Activated CD8-positive, alpha-beta memory T cell treated with anti-CD3 and anti-CD28 coated beads for 4 hours (primary cell): ENCODE measurements at places on chromosomes 2 and 18.

DNA sequence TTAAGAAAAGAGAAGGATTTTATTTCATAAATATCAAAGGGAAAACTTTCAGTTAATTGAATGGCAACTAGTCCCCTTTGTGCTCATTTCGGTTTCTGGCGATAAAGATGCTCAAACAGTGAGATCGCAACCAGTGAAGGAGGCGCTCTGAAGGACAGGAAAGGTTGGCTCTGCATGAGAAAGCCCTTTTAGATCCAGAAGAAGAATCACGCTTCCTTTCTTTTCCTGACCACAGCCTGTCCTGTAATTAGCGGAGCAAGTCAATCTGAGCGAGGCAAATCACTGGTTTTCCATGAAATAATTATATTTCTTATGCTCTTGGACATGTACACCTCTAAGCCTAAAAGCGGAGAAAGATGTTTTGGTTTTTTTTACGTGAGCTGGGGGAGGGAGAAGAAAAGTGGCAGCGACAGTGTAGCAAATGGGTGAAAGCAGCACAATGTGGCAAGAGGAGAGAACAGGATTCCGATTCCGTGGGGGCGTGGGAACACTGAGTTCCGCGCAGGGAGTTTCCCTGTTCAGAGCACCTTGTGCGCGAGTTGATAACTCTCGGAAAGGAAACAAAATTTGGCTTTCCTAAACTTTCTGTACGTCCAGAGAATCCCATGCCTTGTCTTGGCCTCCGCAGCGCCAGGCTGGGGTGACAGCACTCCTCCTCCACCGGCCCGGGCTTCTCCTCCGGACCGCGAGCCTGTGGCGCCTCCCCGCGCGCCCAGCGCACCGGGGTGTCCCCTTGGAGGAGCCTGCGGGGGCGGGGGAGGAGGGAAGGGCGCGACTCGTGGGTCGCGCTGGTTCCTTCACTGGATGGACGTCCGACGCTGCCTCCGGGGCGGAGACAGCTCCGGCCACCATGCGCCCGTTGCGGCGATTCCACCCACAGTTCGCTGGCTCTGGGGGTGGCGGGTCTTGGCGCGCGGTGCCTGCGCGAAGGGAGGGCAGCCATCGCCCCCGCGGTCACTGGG is 620 bp upstream of the SLC9A2 start:
- DNase-seq, result no peak

GRCh38 chr18:51074605-51075004 is 44.6 kb downstream of the SMAD4 start:
- no peak for DNase-seq

DNA sequence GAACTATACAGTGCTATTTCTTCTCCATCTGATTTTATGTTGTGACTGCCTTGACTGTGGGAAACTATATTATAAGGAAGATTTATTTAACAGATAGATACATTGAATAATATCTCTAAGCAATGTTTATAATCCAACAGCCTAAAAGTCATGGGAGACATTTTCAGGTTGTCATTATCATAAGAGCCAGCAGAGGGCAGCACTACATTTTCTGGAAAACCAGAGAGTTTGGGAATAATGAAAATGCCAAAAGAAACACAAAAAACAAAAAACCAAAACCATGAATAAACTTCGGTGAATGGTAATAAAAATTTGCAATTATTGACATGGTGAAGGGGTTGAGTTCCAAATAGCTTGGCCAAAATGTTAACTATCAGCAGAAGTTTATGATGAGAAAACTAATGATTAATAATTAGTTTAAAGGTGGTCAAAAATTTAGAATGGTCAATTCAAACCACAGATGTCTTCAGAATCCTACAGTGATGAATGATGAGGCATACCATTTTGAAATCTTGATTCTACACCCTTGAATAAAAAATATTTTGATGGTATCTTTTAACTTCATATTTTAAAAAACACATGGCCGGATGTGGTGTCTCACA is 4.7 kb downstream of the EEF1B2 start:
- DNase-seq, result no peak

- DNase-seq, result no peak
Measured at GRCh38 chr2:81158505-81158904, 854.0 kb upstream of the LRRTM1 start.

GRCh38 chr2:195407783-195408182 is 249.2 kb upstream of the SLC39A10 start:
- no peak for DNase-seq

- DNase-seq, result no peak
Measured at GRCh38 chr2:162113088-162113775, 38.8 kb downstream of the GCG start.

DNA sequence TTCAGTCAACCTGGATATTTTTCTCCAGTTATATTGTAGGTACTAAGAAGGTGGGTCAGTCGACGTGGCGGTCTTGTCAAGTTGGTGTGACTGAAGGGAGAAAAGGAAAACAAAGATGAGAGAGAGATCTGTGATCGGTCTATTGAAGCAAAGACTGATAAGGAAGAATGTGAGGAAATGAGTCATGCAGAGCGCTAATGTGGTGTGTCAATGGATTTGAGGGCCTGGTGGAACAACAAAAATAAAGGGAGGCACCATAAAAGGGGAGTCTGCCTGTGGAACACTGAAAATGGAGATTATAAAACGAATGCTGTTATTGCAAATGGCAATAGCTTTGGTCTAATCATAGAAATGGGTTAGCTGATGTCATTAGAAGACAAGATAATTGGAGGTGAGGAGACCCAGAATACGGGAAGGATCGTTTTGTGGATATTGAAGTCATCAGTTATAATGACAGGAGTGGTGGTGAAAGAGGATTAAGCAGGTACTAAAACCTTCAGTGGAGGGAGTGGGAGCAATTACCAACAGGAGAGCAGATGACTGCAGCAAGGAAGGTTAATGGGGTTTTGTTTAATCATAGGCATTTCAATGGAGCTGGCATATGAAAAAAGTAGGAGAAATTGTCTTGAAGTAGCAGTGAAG is 599.1 kb upstream of the FSHR start:
- DNase-seq, result no peak

- DNase-seq, result no peak
Measured at GRCh38 chr2:47221946-47222345, 66.8 kb upstream of the STPG4 start.

DNA sequence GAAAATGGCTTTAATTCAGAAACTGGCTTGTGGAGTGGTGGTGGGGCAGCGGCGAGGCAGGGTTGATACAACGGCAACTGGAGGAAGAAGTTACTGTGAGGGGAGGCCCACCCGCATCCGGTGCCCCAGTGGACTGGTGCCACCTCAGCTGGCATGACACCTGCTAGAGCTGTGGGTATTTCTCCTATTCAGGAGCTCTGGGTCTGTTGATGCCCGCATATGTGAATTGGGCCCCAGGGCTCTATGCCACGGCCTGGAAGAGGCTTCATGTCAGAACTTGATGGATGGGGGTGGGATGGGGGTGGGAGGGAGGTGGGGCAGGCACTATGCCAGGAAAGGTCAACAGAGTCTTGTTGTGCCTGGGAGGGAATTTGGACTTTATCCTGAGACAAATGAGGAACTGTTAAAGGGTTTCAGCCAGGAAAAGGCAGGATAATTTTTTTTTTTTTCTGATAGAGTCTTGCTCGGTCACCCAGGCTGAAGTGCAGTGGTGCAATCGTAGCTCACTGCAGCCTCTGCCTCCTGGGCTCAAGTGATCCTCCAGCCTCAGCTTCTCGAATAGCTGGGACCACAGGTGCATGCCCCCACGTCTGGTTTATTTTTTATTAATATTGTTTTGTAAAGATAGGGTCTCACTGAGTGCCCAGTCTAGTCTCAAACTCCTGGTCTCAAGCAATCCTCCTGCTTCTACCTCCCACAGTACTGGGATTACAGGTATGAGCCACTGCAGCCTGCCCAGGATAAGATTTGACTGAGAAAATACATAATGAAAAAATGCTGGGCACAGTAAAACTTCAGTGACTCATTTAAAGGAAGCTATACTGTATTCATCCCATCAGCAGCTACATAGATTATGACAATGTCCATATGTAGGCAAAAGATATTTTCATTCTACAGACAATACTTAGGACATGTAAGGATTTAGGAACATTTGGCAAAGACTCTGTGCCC is 52.6 kb downstream of the SH2D6 start:
- no peak for DNase-seq

DNA sequence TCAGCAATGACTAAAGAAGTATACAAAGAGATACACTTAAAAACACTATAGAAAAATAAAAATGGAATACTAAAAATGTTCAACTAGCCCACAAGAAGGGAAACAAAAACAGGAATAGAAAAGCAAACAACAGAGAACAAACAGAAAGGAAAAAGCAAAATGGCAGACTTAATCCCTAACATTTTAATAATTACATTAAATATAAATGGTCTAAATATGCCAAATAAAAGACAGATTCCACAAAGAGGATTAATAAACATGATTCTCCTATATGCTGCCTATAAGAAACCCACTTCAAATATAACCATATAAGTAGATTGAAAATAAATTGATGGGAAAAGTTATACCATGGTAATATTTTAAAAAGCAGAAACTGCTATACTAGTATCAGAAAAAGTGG is 83.5 kb upstream of the GPR45 start:
- no peak for DNase-seq

DNA sequence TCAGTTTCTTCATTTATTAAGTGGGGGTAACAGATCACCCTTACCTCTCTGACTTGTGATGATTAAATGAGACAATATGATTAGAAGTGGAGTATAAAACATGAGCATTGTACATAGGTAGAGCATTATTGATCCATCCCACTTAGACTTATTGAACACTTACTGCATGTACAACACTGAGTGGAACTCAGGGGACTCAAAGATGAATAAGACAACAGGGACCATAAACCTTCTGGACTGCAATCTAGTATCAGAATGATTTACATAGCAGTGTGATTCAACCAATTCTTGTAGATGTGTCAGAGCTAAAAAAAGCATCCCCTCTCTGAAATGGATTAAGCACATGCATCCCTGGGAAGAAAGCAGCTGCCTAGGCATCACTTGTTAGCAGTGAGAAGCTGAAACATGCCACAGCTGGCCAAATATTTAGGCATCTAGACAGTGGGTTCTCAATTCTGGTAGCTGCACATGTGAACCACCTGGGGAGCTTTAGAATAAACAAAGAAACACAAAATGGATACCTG is 111.5 kb downstream of the CYRIA start:
- DNase-seq, result no peak

- DNase-seq, result no peak
Measured at GRCh38 chr2:60311524-60311923, 241.9 kb downstream of the BCL11A start.

GRCh38 chr2:27869763-27870162 is 20.4 kb downstream of the RBKS start:
- no peak for DNase-seq

GRCh38 chr18:62341473-62341872 is 16.4 kb downstream of the TNFRSF11A start:
- DNase-seq, result no peak

DNA sequence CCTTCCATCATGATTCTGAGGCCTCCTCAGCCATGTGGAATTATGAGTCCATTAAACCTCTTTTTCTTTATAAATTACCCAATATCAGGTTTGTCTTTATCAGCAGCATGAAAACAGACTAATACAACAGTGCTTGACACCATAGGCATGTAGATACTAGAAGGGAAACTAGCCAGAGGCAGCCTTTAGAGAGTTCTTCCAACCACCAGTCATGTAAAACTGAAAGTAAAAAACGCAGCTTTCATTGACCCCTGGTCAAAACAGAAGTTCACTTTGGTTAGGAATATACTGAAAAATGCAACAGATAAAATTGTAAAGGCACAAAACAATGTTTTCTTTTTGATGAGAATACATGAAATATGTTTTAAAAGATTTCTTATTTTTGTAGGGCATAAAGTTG is 122.8 kb upstream of the L3MBTL4 start:
- no peak for DNase-seq

GRCh38 chr2:42859006-42859552 is 66.7 kb upstream of the HAAO start:
- peak; percentile 39 for DNase-seq

GRCh38 chr2:17181051-17181752 is 337.0 kb downstream of the RAD51AP2 start:
- DNase-seq, result no peak
